Tongue (tissue), 3 donors: ENCODE measurements at places on chromosomes 16 and 17.

- DNase-seq: no peak
These were observed 116.5 kb upstream of the GOT2 start for GRCh38 chr16:58850678-58851020.

DNA sequence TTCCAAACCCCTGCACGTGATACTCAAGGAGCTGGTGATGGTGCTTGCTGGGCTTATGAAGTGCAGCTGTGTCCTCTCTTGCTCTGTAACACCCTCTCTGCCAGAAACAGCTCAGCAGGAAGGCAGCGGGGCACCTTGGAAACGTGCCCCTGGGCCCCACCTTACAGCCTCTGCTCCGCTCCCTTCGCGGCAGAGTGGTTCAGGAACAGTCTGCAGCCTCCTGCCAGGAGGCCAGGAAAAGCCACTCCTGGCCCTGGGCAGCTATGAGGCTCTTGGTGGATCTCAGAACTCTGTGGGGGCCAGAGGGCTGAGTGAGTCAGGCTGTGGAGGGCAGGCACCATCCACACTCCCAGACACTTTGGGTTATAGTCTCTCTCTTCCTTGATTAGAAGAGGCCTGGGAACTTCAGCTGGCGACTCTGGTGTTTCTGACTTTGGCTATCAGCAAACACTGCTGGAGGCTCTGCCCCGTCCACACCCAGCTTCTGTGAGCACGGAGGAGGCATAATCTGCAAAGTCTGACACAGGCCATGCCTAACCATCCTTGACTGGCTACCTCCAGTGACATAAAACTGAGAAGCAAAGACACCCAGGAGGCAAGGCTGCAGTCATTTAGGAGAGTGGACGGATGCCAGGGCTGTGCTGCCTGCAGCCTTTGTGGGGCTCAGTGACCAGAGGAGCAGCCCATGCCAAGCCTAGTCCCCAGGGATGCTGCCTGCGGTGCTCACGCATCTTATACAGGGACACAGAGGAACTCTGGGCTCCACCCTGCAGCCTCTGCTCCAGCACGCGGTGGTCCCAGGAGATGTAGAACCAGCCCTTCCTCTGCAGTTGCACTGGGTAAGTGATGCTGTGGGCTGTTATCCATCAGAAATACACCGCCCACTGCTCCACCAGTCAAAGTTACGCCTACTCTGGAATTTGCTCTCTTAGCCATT lies 65.3 kb downstream of the METRNL start:
- DNase-seq: peak; percentile 76

GRCh38 chr17:65323049-65323448 lies 185.9 kb downstream of the RGS9 start:
- DNase-seq: no peak

DNA sequence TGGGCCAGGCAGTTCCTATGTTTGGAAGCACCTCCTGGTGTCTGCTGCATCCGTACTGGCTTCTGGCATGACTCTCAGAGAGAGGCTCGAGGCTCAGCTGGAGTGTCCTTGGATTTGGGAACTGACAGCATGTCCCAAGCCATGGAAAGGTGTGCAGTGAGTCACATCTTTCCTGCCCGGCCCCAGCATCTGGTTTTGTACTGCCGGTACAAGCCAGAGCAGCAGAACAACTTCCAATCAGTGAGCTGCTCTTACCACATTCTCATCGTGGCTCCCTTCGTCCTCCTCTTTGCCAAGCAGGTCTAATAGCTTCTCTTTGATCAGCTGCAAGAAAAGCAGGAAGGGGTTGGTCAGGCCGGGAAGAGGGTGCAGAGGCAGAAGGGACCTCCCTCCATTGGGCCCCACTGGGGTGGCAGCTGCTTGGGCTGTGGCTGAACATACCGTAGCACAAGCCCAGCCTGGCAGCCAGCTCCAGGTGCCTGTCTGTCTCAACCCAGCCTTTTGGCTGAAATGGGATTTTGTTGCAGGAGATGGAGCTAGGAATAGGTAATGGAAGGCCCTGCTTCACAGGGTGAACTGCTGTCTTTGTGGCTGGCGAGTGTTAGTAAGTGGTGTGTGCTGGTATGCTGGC lies 24.2 kb downstream of the SPACA3 start:
- peak; percentile 34 for DNase-seq

DNA sequence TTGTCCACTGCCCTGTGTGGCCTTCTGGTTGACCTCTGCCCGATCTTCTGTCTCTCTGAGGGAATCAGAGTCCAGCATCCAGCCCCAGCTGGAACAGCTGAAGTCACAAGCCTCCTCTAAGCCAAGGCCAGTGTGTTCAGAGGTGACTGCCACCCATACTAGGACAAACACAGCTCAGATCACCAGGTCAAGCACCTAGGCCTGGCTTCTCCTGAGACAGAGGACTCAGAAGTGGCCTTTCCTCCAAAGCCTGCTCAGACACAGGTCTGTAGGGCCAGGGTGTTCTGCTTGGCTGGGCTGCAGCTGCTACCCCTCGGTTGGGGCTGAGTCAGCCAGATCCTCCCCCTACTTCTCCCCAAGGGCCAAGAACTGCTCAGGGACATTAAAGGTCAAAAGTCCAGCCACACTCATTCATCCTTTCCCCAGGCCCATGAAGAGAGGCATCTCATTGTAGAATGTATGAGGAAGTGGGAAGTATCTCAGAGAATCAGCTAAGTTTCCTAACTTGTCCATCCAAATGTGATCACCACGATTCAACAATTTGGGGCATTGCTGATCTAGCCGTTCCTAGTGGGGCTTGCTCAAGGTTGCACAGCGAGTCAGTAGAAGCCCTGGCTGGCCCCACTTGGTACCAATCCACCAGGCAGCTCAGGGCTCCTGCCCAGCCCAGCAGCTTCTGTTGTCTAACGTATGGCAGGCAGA lies 7.6 kb downstream of the SLC46A1 start:
- DNase-seq: no peak

DNA sequence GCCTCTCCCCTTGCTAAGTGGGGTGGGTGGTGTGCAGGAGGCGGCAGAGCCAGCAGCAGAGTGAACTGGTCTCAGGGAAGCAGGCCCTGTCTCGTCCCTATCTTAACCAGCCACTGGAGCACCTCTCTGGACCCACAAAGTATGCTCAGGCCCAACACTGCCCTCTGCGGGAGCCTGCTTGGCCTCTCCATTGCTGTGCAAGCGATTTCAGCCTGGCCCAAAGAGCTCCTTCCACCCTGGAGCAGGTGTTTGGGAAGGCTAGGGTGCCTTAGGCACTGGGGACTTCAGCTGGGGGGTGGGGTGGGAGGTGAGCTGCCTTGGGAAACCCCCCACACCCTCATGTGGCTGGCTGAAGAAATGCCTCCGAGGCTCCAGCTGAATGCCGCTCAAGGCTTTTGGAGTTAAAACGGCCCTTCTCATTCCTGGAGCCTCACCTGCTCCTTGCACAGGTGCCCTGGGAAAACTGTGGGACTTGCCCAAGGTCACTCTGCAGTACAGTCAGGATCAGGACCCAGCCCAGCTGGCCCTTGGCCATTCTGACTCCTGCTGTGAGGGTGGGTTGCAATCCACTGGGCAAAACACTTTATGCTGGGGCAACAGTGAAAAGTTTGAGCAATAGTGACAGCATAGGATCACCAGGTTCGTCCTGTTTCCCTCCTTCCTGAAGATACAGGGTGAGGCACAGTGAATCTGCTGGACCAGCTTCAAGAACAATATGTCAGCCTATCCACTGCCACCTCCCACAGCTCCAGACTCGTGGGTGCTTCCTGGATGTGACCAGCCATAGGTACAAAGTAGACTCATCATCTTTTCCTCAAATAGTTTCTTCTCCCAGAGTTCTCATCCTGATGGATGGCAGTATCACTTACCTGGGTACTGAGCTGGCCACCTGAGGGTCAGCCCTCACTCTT lies 5.9 kb upstream of the UBE2O start:
- DNase-seq: peak; percentile 37

GRCh38 chr16:69838489-69838888 lies 76.4 kb downstream of the WWP2 start:
- DNase-seq: peak; percentile 68

DNA sequence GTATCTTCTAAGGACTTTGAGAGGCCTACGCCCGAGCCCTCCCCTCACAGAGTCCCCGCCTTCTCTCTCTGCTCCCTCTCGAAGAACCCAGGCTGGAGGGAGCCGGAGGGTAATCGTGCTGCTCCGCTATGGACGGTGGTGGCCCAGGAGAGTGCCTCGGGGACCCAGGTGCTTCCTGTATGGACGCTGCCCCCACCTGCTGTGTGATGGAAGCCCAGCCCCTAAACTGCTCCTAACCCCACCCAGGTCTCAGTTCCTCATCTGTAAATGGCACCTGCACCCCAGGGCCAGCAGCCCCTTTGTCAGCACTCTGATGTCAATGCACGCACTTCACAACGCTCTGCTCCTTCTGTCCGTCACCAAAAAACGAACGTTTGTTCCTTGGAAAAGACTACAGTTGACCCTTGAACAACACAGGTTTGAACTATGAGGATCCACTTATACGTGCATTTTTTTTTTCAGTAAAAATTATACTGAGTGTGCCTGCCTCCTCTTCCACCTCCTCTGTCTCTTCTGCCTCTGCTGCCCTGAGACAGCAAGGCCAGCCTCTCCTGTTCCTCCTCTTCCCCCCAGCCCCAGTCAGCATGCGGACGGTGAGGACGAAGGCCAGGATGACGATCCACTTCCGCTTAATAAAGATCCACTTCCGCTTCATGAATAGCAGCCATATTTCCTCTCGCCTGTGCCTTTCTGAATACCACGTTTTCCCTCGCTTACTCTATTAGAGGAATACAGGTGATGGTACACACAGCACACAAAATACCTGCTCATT lies 118.3 kb downstream of the BANP start:
- DNase-seq: no peak

- DNase-seq: no peak
These were observed 44.2 kb upstream of the DNAH9 start for GRCh38 chr17:11554042-11554441.

GRCh38 chr17:47315451-47316266 lies 8.1 kb upstream of the EFCAB13 start:
- DNase-seq: peak; percentile 86

GRCh38 chr17:68424203-68424602 lies 33.1 kb downstream of the WIPI1 start:
- no peak for DNase-seq

GRCh38 chr16:58638148-58639036 lies 8.8 kb upstream of the CNOT1 start:
- DNase-seq: no peak
